Activated T-helper 1 cell treated with anti-CD3 and anti-CD28 coated beads, Interleukin-12 subunit alpha, Interleukin-12 subunit beta, Interleukin-2, Interleukin-4 antibody, amounts not matched to agents 30 ng/mL and 10 ng/mL and 1 ng/mL, durations not matched to agents 14 hours and 24 hours and 36 hours (primary cell): ENCODE measurements at places on chromosomes 6 and 20. TPM values are rescaled to one million over a fixed set of nuclear protein-coding genes. Genes with fewer than 3 reads are reported as not detected.

The CNR1 gene
- total RNA-seq: not detected in 2 replicates

The TMEM217 gene
- total RNA-seq: 7.7 and 9.9 TPM in 2 replicates

DNA sequence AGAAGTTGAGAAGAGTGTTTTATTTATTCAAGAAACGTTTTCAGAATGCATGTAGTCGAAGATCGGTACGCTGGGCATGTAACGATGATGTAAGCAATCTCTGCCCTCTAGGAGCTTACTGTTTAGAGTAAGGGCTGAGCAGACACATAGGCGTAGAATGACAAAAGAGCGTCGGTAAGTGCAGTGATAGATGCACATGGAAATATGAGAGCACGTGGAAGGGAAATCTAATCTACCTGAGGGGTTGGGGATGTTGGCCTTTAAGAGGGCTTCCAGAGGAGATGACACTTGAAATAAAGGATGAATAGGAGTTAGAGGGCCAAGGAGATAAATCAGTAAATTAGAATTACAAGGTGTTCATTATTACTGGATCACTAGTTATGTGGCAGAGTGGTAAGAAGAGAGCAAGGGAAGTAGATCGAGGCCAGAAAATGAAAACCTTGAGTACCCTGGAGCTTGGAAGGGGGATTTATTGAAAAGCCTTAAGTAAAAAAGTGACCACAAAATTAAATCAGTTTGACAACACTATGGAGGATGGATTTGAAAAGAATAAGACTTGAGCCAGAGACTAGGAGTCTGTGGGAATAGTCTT is 782 bp downstream of the TRMT11 start:
- DNase-seq: no peak
- no peak overlapping the region for H3K27ac ChIP-seq
- no peaks in the 10 kb centered on the region for H3K27me3 ChIP-seq
- H3K4me1 ChIP-seq: peaks cover 8% of the 10 kb centered on the region
- no peak overlapping the region for H3K4me3 ChIP-seq

GRCh38 chr6:163764565-163764964 is 350.0 kb downstream of the QKI start:
- H3K36me3 ChIP-seq: no peaks in the 10 kb centered on the region
- H3K4me3 ChIP-seq: no peak overlapping the region
- peaks cover 4% of the 10 kb centered on the region for H3K27me3 ChIP-seq
- peaks cover 6% of the 10 kb centered on the region for H3K4me1 ChIP-seq
- H3K27ac ChIP-seq: no peak overlapping the region

DNA sequence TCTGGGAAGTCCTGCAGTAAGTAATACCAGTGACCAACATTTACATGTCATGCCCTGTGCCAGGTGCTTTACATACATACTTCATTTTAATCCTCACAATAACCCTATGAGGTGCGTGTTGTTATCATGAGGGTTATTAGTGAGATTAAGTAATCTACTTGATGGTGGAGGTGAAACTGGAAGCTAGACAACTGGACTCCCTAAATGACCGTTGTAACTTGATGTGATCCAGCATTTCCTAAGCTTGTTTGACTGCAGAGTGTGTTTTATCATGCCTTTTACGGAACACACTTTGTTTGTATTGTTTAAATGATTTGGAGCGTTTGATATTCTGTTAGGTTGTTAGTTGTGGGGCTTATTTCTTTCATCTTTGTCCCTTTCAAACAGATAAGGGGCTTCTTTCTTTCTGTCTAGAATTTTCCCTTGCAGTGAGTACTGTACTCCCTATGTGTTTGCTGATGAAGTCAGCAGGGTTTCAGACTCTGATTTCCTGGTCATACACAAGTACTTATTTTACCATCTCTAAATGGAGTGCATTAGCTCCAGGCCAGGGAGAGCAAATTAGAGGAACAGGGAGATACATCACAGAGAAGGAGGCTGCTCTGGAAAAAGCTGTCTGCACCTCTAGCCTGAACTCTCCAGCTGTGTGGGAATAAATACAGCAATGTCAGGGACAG is 29.7 kb downstream of the CHMP4B start:
- no peaks in the 10 kb centered on the region for H3K27me3 ChIP-seq
- no peak overlapping the region for H3K27ac ChIP-seq
- H3K4me1 ChIP-seq: peaks cover 77% of the 10 kb centered on the region
- no peak for DNase-seq
- peaks cover 10% of the 10 kb centered on the region for H3K36me3 ChIP-seq

DNA sequence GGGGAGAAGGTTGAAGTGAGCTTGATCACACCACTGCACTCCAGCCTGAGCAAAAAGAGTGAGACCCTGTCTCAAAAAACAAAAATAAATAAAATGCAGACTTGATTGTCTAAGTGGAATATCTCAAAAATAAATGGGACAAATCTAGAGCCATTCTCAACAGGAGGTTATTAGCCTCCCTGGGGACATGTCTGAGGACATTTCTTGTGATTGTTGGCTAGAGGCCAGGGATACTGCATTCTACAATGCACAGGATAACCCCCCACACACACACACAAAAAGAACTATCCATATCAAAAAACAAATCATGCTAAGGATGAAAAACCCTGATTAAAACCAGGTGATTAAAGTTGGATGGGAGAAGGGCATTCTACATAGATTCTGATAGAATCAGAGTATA is 37.5 kb downstream of the FAM217A start:
- H3K27me3 ChIP-seq: no peaks in the 10 kb centered on the region
- no peak overlapping the region for H3K4me3 ChIP-seq
- H3K27ac ChIP-seq: no peak overlapping the region
- peaks cover 36% of the 10 kb centered on the region for H3K4me1 ChIP-seq
- DNase-seq: no peak

DNA sequence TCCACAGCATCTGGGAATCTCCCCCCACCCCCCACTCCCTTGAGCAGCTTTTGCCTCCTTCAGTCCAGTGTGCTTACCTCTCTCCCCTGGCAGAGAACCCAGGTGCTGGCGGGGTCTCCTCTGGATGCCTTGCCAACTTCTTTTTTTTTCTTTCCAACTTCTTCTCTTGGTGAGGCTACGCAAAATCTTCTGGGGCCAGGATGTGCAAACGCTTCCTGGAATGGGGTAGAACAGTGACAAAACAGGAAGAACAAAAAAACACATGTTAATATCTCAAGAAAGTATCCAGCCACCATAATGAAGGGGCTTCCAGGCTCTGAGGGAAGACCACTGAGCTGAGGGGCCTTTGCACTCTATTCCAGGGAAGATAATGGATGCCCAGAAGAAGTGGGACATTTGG is 53.9 kb upstream of the DDR1 start:
- H3K4me1 ChIP-seq: peaks cover 68% of the 10 kb centered on the region
- DNase-seq: no peak
- H3K27me3 ChIP-seq: no peaks in the 10 kb centered on the region
- H3K36me3 ChIP-seq: peaks cover 8% of the 10 kb centered on the region
- peak overlapping the region; percentile 96 for H3K4me3 ChIP-seq

GRCh38 chr6:34951731-34952130 is 62.7 kb downstream of the ANKS1A start:
- peaks cover 6% of the 10 kb centered on the region for H3K4me1 ChIP-seq
- no peak overlapping the region for H3K27ac ChIP-seq
- no peaks in the 10 kb centered on the region for H3K36me3 ChIP-seq
- no peak for DNase-seq
- no peak overlapping the region for H3K4me3 ChIP-seq

- no peaks in the 10 kb centered on the region for H3K36me3 ChIP-seq
- H3K27ac ChIP-seq: no peak overlapping the region
- H3K4me1 ChIP-seq: peaks cover 39% of the 10 kb centered on the region
- no peak for DNase-seq
Measured at GRCh38 chr6:109091314-109092024, 3.2 kb downstream of the SESN1 start.

DNA sequence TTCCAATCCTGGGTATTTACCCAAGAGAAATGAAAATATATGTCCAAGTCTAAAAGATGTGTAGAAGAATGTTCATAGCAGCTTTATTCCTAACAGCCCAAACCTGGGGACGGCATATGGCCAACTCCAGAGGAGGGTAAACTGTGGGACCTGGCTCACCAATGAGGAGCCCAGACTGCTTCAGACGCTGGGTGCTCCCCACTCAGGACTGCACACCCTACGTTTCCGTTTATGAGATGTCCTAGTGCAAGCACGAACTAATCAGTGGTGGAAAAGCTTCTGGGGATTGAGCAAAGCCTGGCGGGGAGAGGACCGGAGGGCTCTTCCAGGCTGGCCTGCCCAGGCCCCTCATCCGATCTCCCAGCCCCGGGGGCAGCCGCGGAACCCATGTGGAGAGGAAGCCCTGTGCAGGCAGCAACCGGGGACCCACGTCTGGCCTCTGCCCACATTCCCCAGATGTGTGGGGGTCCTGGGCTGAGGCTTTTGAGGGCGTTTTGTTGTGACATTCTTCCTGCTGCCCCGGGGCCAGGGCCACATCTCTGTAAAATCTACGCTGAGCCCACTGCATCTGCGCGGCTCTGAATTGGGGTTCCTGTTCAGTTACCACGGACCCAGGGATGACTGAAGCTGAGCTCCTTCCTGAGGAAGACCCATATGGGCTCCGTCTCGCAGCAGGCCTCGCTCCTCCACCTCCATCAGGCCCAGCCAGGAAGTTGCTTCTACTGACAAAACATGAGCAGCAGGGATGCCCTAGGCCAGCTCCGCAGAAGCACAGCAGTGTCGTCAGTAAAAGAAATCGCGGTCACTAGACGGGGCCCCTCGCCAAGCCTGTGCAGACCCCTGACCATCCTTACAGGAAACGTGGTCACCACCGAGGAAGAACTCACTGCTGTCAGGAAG is 188.0 kb downstream of the DLL1 start:
- DNase-seq: no peak
- no peaks in the 10 kb centered on the region for H3K4me1 ChIP-seq

DNA sequence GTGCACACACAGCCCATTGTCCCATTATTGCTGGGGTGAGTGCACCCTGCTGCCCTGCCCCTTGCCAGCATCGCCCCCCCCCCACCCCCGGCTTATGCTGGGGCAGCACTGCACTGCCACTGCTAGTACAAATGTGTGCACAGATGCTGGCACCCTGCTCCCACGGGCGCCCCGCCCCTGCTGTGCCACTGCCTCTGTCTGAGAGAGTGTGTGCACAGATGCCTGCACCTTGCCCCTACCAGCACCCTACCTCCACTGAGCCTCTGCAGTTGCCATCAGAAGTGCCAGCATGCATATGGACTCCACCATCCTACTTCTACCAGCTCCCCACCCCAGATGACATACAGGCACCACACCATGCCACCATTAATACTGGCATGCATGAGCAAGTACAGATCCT is 454.6 kb upstream of the KHDRBS2 start:
- DNase-seq: no peak
- no peaks in the 10 kb centered on the region for H3K27me3 ChIP-seq
- H3K4me3 ChIP-seq: no peak overlapping the region
- no peaks in the 10 kb centered on the region for H3K4me1 ChIP-seq

- H3K36me3 ChIP-seq: no peaks in the 10 kb centered on the region
- H3K27ac ChIP-seq: no peak overlapping the region
- no peaks in the 10 kb centered on the region for H3K27me3 ChIP-seq
- H3K4me3 ChIP-seq: no peak overlapping the region
- DNase-seq: no peak
- H3K4me1 ChIP-seq: peaks cover 18% of the 10 kb centered on the region
Measured at GRCh38 chr20:10539818-10540553, 104.9 kb downstream of the SLX4IP start.

GRCh38 chr20:36773107-36773596 is 411 bp downstream of the DSN1 start:
- no peak for DNase-seq
- peak overlapping the region; percentile 86 for H3K4me3 ChIP-seq
- peaks cover 48% of the 10 kb centered on the region for H3K4me1 ChIP-seq

- H3K4me1 ChIP-seq: no peaks in the 10 kb centered on the region
- DNase-seq: no peak
- no peak overlapping the region for H3K4me3 ChIP-seq
- H3K36me3 ChIP-seq: no peaks in the 10 kb centered on the region
- H3K27ac ChIP-seq: no peak overlapping the region
Measured at GRCh38 chr6:23510778-23511510, 615.1 kb upstream of the NRSN1 start.

DNA sequence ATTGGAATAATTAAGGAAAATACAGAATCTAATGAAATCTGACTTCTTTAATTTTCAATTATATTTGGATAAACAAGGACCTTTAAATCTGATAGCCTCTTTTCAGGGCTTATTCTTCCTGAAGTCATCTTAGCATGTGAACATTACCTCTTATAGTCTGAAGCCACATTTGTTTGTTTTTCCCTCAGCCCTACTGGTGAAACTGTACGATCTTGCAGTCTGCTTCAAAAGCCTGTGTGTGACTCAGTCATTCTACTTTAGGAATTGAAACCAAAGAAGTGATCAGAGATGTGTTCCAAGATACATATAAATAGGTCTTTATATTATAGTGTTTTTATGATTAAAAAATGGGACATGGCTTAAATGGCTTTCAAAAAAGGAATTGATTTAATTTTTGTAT is 67.5 kb downstream of the MACROD2 start:
- DNase-seq: no peak
- no peaks in the 10 kb centered on the region for H3K4me1 ChIP-seq
- H3K27ac ChIP-seq: no peak overlapping the region
- no peak overlapping the region for H3K4me3 ChIP-seq
- no peaks in the 10 kb centered on the region for H3K36me3 ChIP-seq
